Spleen (tissue), 13 donors: ENCODE measurements at places on chromosomes 2 and 18. TPM values are rescaled to one million over a fixed set of nuclear protein-coding genes. Genes with fewer than 3 reads are reported as not detected.
A peak's percentile ranks its signal among the peaks of the same experiment; 100 is the strongest.

DNA sequence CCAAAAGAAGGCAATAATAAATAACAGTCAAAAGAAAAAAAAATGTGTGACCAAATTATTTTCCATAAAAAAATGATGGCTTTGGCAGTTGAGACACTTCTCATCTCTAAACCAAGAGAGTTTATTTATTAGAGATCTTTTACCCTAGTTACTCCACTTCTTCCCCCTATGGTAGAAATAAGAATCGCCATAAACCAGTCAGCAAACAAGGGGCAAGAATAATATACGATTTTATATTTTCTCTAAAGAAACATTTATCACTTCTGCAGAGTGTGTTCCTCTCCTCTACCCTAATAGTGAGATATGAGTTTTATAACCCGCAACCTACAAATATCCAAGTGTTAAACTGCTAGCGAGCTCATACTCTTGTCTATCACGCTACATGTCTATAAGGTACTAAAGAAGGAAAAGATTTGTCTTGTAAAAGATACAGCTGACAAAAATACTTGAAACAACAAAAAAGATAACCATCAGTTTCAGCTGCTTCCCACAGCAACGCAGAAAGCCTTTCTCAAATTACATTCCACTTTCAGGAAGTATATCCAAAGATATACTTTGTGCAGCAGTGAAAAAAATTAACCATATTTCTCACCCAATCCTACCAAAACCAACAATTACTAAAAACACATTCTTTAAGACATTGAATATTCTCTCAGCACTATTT lies 2.3 kb downstream of the RNF103 start:
- H3K36me3 ChIP-seq, result no peaks in the 10 kb centered on the region
- peak overlapping the region; percentile 100 for H3K27ac ChIP-seq
- H3K4me1 ChIP-seq, result peaks cover 39% of the 10 kb centered on the region
- peak overlapping the region; percentile 65 for H3K4me3 ChIP-seq
- H3K27me3 ChIP-seq, result no peaks in the 10 kb centered on the region
- DNase-seq, result no peak

DNA sequence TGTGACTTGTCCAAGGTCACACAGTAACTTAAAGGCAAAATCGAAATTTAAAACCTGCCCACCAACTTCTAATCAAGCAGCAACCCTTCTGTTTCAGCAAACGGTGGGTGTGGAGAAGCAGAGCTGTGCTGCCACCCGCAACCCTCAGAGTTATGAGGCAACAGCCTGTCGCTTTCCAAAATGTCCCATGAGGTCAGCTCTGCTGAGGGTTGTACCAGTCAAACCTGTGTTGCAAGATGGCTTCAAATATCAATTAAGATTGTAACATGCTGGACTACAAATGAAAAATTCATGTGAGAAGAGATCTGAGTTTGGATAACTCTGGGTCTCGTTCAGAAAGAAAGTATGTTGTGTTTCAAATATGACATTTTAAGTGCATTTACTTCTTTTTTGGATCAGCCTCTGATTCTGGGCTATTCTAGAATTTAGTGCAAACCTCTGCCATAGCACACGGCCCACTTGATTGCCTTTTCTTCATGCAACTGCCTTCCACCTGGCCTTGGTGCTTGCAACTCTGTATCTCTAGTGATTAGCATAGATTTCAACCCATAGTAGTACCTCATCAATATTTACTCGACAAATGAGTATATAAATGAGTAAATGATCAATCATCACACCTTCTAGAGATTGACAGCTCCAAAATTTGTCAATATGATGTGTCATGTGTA lies 69.3 kb downstream of the TIMM21 start:
- no peaks in the 10 kb centered on the region for H3K36me3 ChIP-seq
- H3K4me3 ChIP-seq, result no peak overlapping the region
- no peak overlapping the region for H3K27ac ChIP-seq
- no peak for DNase-seq
- H3K27me3 ChIP-seq, result no peaks in the 10 kb centered on the region

Gene RAD51AP2
- not detected for total RNA-seq

Gene CDK5R2
- total RNA-seq, result not detected

Gene SCN7A
- 5.3 TPM for total RNA-seq

Gene NYAP2
- total RNA-seq, result 0.11 TPM

DNA sequence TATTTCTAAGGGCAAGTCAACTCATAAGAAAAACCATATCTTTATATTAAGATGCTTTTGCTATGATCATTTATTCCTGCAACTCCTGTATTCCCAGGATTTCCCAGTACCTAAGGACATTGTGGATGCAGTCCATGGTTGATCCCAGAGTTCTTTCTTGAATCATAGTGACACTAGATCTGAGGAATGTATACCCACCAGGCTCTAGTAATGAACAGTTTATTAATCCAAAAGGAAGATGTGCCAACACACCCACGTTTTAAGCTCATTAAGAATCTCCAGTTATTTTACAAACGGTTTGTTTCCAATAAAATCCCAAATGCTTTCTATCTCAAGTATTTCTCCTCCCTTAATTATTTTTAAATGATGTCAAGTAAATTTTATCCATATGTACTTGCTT lies 210.8 kb upstream of the ZEB2 start:
- H3K4me3 ChIP-seq, result no peak overlapping the region
- DNase-seq, result no peak
- no peaks in the 10 kb centered on the region for H3K4me1 ChIP-seq
- H3K27ac ChIP-seq, result no peak overlapping the region

DNA sequence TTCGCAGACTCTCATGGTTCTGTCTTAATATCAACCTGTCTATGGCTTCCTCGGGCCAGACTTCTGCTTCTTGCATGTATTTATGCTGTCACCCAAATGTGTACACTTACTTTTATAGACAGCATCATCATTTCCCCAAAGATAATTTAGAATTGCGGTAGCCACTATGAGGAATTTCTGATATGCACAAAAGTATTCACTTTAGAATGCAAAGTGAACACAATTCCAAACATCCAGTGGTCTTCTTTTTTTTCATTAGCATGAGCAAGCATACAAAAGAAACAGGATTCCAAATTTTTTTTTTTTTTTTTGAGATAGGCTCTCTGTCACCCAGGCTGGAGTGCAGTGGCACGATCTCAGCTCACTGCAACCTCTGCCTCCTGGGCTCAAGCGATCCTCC lies 21.0 kb upstream of the MCFD2 start:
- H3K4me1 ChIP-seq, result peaks cover 8% of the 10 kb centered on the region
- no peak overlapping the region for H3K27ac ChIP-seq
- DNase-seq, result no peak
- H3K36me3 ChIP-seq, result no peaks in the 10 kb centered on the region
- H3K27me3 ChIP-seq, result no peaks in the 10 kb centered on the region

DNA sequence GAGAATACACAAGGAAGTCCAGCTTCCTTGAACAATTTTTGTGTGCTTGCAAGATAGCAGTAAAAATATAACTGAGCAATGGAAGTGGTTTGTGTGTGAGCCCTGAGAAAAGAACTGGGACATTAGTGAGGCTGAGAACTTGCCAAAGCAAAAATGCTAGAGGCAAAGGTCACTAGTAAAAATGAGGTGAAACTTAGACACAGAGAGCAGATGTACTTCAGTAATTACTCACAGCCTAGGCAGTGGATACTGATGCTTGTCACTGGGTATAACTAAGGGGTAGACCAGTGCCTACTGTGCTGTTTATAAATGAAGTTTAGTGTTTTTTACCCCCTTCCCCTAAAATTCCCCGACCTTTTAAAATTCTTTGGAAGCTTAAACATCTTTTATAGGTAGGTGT lies 450.1 kb downstream of the LPIN1 start:
- no peak for DNase-seq
- no peak overlapping the region for H3K27ac ChIP-seq
- H3K27me3 ChIP-seq, result no peaks in the 10 kb centered on the region
- peaks cover 19% of the 10 kb centered on the region for H3K4me1 ChIP-seq

Gene TMEFF2
- total RNA-seq, result not detected

DNA sequence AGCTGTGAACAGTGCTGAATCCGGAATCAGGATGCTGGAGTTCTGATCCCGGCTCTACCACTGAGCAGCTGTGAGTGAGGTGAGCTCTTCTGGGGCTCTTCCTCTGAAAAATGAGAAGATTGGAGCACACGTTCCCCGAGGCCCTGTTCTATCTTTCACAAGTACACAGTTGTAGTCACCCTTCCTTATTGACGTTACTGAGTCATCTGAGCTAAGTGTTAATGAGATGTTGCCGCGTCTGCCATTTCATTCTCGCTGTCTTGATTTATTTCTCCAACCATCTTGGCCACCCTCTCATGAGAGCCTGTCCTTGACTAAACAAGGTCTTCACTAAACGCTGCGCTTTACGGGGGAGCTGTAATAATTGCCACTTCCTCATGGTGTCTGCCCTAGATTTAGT lies 31.9 kb upstream of the EFR3B start:
- no peak overlapping the region for H3K4me3 ChIP-seq
- H3K4me1 ChIP-seq, result no peaks in the 10 kb centered on the region
- H3K27me3 ChIP-seq, result no peaks in the 10 kb centered on the region
- no peaks in the 10 kb centered on the region for H3K36me3 ChIP-seq

GRCh38 chr2:240960309-240960970 lies 38.0 kb upstream of the SNED1 start:
- no peak overlapping the region for H3K4me3 ChIP-seq
- H3K27ac ChIP-seq, result peak overlapping the region; percentile 32
- DNase-seq, result peak; percentile 90
- H3K36me3 ChIP-seq, result no peaks in the 10 kb centered on the region
- peaks cover 61% of the 10 kb centered on the region for H3K4me1 ChIP-seq
- H3K27me3 ChIP-seq, result no peaks in the 10 kb centered on the region

DNA sequence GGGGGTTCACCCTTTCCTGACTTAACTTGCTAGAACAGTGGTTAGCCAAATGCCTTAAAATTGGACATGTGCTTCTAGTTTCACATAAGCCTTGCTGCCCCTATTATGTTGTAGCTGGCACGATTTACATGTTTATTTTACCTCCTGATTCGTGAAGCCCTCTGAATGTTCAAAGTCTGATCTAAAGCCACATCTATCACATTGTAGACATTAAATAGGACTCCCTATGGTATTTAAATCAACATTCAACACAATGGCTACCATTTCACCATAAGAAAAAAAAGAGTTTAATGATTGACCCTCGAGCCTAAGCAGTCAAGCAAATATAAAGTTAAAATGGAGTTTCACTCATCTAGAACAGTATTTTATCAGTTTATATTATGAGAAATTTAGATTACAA lies 151.5 kb downstream of the GULP1 start:
- H3K27me3 ChIP-seq, result no peaks in the 10 kb centered on the region
- no peaks in the 10 kb centered on the region for H3K4me1 ChIP-seq
- no peak overlapping the region for H3K4me3 ChIP-seq
- H3K27ac ChIP-seq, result no peak overlapping the region

GRCh38 chr2:210004881-210005280 lies 2.4 kb downstream of the RPE start:
- no peak for DNase-seq
- H3K4me1 ChIP-seq, result peaks cover 14% of the 10 kb centered on the region
- no peaks in the 10 kb centered on the region for H3K36me3 ChIP-seq
- no peak overlapping the region for H3K4me3 ChIP-seq
- H3K27me3 ChIP-seq, result no peaks in the 10 kb centered on the region

- H3K4me1 ChIP-seq, result peaks cover 5% of the 10 kb centered on the region
- DNase-seq, result peak; percentile 81
- H3K27me3 ChIP-seq, result no peaks in the 10 kb centered on the region
- peaks cover 24% of the 10 kb centered on the region for H3K36me3 ChIP-seq
- peak overlapping the region; percentile 81 for H3K27ac ChIP-seq
These were observed 868 bp downstream of the HSBP1L1 start for GRCh38 chr18:79965119-79965902.

Gene CCDC68
- 6.7 TPM for total RNA-seq

Gene MC5R
- not detected for total RNA-seq

Gene ERFE
- total RNA-seq, result 2.4 TPM

Gene USP37
- total RNA-seq, result 18.7 TPM

GRCh38 chr2:189609423-189609816 lies 28.8 kb upstream of the SLC40A1 start:
- no peak overlapping the region for H3K4me3 ChIP-seq
- H3K4me1 ChIP-seq, result peaks cover 4% of the 10 kb centered on the region
- no peaks in the 10 kb centered on the region for H3K36me3 ChIP-seq
- no peaks in the 10 kb centered on the region for H3K27me3 ChIP-seq
- DNase-seq, result no peak

DNA sequence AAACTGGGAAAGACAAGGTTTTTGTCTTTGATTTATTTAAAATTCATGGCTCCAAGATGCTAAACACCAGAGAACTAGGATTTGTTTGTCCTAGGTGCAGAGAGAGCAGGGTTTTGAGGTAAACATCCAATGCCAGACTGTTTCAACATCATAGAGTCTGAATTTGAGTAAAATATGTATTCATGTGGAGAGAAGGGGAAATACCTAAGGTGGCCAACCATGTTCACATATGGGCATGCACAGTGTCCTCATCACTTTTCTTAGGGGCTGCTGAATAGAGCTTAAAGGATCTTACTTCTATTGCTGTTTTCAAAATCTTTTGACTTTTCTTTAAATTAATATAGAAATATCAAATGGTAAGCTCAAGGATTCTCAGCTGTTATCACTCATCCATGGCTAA lies 287.0 kb upstream of the CCDC68 start:
- peaks cover 32% of the 10 kb centered on the region for H3K4me1 ChIP-seq
- DNase-seq, result no peak
- peaks cover 27% of the 10 kb centered on the region for H3K36me3 ChIP-seq
- no peak overlapping the region for H3K4me3 ChIP-seq
- no peaks in the 10 kb centered on the region for H3K27me3 ChIP-seq

DNA sequence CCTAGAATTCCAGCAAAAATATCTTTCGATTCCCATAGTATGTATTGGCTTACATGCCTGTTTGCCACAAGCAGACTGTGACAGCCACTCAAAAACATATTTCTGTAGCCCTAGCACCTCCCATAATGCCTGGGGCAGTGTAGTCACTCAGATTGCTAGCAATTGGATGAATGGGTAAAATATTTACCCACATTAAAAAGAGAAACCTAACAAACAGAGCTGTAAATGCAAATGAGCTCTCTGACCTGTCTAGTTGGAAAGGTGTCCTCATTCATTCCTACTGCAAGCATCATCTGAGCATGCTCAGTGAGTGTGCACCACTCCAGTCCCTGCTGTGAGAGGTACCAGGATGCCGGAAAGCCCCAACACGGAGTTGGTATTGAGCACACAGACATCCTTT lies 234.0 kb upstream of the RAB12 start:
- H3K27me3 ChIP-seq, result no peaks in the 10 kb centered on the region
- no peak for DNase-seq
- H3K27ac ChIP-seq, result no peak overlapping the region
- H3K4me1 ChIP-seq, result no peaks in the 10 kb centered on the region
- no peaks in the 10 kb centered on the region for H3K36me3 ChIP-seq
